ENCODE measurements at places on chromosomes 5 and 9.
A peak's percentile ranks its signal among the peaks of the same experiment; 100 is the strongest.

- DNase-seq, result no peak
Measured at GRCh38 chr5:167503926-167504720, 787.3 kb upstream of the WWC1 start.

DNA sequence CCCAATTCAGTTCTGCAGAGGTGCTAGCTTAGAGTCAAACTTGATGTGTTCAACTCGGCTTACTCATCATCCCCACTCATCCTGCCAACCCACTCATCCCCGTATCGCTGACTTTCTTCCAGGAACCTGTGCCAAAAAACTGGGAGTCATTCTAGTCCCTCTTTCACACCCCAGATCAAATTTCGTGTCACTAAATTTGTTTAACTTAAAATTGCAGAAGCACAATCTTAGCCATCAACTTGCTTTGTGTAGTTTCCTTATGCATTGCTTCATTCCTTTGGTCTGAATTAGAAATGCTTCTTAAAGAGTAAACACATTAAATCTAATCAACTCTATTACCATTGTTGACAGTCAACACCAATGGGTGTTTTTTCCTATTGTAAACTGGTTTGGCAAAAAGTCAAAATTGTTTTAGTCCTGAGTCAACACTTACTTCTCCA lies 162.4 kb downstream of the TTC39B start:
- peak; percentile 7 for DNase-seq

DNA sequence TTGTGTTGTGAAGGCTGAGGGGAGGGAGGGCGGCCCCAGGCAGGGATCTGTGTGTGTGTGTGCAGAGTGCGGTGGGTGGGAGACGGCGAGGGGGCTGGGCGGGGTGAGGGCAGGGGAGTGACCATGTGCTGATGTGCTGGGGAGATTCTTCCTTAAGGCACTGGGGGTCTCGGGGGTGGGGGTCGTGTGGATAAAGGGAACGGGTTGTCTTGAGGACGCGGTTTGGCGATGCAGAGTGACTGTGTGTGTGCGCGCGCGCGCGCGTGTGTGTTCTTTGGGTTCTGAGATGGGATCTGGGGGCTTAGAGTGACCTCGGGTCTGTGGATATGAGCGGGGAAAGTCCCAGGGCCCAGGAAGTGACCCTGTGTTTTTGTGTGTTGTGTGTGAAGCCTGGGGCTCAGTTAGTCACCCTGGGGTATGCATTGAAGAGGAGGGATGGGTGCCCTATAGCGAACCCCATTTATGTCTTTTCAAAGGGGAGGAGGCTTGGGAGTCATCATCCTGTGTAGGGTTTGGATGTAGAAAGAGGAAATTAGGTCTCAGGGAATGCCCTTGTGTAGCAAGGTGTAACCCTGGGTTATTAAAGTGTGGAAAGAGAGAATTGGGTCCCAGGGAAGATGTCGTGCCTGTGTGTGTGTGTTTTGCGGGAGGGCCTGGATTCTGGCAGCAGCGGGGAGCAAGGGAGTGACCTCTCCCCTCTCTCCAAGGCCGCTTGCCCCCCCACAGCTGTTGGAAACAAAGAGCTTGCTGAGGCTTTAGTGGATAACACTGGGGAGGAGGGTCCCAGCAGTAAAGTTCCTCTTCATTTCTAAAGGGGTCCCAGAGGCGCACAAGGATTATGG lies 1.4 kb downstream of the TMEFF1 start:
- DNase-seq, result no peak

- no peak for DNase-seq
Measured at GRCh38 chr9:131279196-131279862, 3.0 kb upstream of the FAM78A start.

DNA sequence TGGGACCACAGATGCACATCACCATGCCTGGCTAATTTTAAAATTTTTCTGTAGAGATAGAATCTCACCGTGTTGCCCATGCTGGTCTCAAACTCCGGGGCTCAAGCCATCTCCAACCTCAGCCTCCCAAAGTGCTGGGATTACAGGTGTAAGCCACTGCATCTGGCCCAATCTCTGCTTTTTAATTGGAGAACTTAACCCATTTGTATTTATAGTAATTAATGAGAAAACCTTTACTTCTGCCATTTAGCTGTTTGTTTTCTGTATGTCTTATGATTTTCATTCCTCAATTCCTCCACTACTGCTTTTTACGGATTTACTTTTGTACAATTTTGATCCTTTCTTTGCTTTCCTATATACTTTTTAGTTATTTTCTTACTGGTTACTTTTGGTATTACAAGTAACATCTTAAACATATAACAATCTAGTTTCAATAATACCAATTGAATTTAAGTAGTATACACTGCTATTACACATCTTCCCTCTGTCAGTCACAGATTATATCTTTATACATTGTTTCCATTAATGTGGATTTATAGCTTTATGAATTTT lies 26.1 kb downstream of the RALGDS start:
- DNase-seq, result no peak

DNA sequence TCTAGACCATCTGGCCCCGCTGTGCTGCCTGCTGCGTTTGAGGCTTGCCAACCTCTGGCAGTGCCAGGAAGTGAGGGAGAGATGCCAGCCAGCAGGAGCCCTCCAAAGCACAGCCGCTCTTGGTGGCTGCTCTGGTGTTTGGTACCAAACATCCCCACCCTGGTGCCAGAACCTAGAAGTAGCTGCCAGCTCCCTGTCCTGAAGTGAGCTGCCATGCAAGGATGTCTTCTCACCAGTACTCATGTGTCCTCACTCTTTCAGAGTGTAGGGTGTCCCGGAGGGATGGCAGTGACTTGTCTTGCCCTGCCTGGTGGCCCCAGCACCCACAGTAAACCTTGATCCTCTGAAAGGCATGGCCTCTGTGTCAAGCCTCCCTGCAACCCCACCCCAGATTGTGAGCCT lies 43.4 kb downstream of the AMBP start:
- DNase-seq, result no peak

DNA sequence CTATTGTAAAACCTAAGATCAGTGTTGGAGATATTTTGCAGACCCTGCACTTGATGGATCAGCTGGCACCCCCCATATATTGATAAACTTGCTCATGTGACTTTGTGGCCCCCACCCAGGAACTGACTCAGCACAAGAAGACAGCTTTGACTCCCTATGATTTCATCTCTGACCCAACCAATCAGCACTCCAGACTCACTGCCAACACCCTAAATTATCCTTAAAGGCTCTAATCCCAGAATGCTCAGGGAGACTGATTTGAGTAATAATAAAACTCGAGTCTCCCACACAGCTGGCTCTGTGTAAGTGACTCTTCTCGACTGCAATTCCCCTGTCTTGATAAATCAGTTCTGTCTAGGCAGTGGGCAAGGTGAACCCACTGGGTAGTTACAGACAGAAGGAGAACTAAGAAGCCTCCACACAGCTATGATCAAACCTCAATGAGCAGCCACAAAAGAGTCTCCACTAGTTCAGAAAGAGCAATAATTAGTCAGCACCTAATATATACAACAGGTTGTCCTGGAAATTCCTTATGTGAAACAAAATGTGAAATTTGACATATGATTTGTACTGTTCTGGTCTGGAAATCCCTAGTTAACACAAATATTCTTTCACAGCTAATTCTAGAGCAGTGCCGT lies 52.2 kb downstream of the ACTL7B start:
- no peak for DNase-seq

All from NCI-H2107 (cell line).